ENCODE measurements at places on chromosomes 4 and X. TPM values are rescaled to one million over a fixed set of nuclear protein-coding genes. Genes with fewer than 3 reads are reported as not detected.

Gene CHRDL1
- total RNA-seq: 0.74 TPM

- DNase-seq: no peak
Observed at GRCh38 chr4:128220286-128221235, 67.1 kb downstream of the PGRMC2 start.

GRCh38 chr4:151522866-151523519, 114.0 kb downstream of the FHIP1A start:
- DNase-seq: no peak

- no peak for DNase-seq
Observed at GRCh38 chr4:3385711-3386420, 55.9 kb upstream of the HGFAC start.

GRCh38 chr4:40321574-40322275, 13.4 kb upstream of the CHRNA9 start:
- no peak for DNase-seq

GRCh38 chrX:19860571-19860970, 26.8 kb downstream of the SH3KBP1 start:
- DNase-seq: no peak

Measured in cardiac muscle cell (in vitro differentiated cells and primary cell).